Activated T-helper 2 cell treated with anti-CD3 and anti-CD28 coated beads, Interferon-gamma antibody, Interleukin-2, Interleukin-4, amounts not matched to agents 10 μg/mL and 5 μg/mL and 100 μg/mL, durations not matched to agents 14 hours and 24 hours and 36 hours (primary cell): ENCODE measurements at places on chromosomes 5 and 9. TPM values are rescaled to one million over a fixed set of nuclear protein-coding genes. Genes with fewer than 3 reads are reported as not detected.

- H3K27me3 ChIP-seq: no peaks in the 10 kb centered on the region
- H3K4me1 ChIP-seq: peaks cover 31% of the 10 kb centered on the region
- no peak overlapping the region for H3K27ac ChIP-seq
- peaks cover 19% of the 10 kb centered on the region for H3K36me3 ChIP-seq
- H3K4me3 ChIP-seq: no peak overlapping the region
- no peak for DNase-seq
These were observed 9.2 kb downstream of the SNX18 start for GRCh38 chr5:54526604-54527288.

Gene ADCY2
- not detected in 2 replicates for total RNA-seq

- peaks cover 12% of the 10 kb centered on the region for H3K27me3 ChIP-seq
- H3K36me3 ChIP-seq: no peaks in the 10 kb centered on the region
- H3K4me3 ChIP-seq: no peak overlapping the region
These were observed 160.1 kb upstream of the SPRY4 start for GRCh38 chr5:142484821-142485387.

GRCh38 chr9:89363921-89364665, 45.8 kb downstream of the SECISBP2 start:
- peaks cover 3% of the 10 kb centered on the region for H3K4me1 ChIP-seq
- H3K4me3 ChIP-seq: no peak overlapping the region
- H3K27ac ChIP-seq: no peak overlapping the region
- H3K36me3 ChIP-seq: peaks cover 37% of the 10 kb centered on the region
- H3K27me3 ChIP-seq: no peaks in the 10 kb centered on the region

Gene LURAP1L
- not detected in 2 replicates for total RNA-seq

GRCh38 chr5:60829490-60830266, 14.4 kb downstream of the ELOVL7 start:
- H3K27me3 ChIP-seq: peaks cover 3% of the 10 kb centered on the region
- no peaks in the 10 kb centered on the region for H3K36me3 ChIP-seq
- no peak for DNase-seq

Gene PCYOX1L
- total RNA-seq: 16.6 and 17.8 TPM in 2 replicates

GRCh38 chr5:152403046-152403445, 2.0 kb downstream of the NMUR2 start:
- H3K4me1 ChIP-seq: peaks cover under 1% of the 10 kb centered on the region
- no peak for DNase-seq
- no peaks in the 10 kb centered on the region for H3K27me3 ChIP-seq

Gene TMEM215
- not detected in 2 replicates for total RNA-seq

Gene GARIN3
- 0.23 and 0.30 TPM in 2 replicates for total RNA-seq

Gene C1QTNF2
- total RNA-seq: not detected in 2 replicates

DNA sequence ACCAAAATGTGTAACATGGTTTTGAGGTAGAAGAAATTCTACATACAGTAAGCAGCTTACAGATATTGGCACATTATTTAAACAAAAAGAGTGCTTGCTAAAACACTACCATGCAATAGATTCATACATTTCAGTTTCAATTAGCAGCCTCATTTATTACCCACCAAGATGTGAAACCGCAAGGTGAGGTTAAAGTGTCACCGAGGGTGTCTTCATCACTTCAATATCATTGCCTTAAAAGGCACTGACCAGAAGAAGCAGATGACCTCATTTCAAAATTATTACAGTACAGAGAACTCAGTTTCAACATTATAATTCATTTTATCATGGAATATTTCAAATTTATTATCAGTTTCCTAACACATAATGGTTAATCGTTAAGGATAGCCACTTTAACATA, 302.2 kb downstream of the ISL1 start:
- DNase-seq: no peak
- H3K4me1 ChIP-seq: no peaks in the 10 kb centered on the region
- H3K27me3 ChIP-seq: no peaks in the 10 kb centered on the region
- H3K36me3 ChIP-seq: no peaks in the 10 kb centered on the region
- no peak overlapping the region for H3K4me3 ChIP-seq

DNA sequence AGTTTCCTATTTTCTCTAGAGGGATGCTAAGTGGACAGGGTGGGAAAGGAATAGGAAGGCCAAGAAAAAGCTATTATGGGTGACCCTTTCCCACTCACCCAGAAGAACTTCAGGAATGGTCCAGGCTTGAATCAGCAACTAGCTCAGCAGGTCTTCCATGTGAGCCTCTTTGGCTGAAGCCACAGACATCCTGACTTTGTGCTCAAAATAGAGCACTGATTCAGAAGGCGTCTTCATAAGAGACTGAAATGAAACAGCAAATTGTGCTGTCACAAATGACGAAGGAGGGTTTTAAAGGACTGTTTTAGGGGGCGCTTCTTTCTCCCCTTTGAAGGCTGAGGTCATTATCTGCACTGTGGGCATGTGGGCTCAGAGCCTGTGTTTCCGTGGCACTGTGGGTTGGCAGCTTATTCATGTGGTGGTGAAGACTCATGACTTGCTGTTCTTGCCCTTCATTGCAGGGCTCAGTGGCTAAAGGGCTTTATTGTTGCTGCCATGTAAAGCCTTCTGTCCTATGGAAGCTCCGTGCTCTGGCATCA, 65.8 kb upstream of the NFIL3 start:
- H3K4me1 ChIP-seq: no peaks in the 10 kb centered on the region
- DNase-seq: no peak
- H3K27ac ChIP-seq: no peak overlapping the region
- H3K27me3 ChIP-seq: peaks cover 38% of the 10 kb centered on the region
- H3K4me3 ChIP-seq: no peak overlapping the region
- H3K36me3 ChIP-seq: no peaks in the 10 kb centered on the region

- H3K27ac ChIP-seq: no peak overlapping the region
- H3K4me1 ChIP-seq: peaks cover 19% of the 10 kb centered on the region
- peaks cover 68% of the 10 kb centered on the region for H3K27me3 ChIP-seq
- no peak for DNase-seq
- H3K36me3 ChIP-seq: no peaks in the 10 kb centered on the region
These were observed 2.3 kb downstream of the EFNA5 start for GRCh38 chr5:107668154-107669095.

- H3K27ac ChIP-seq: no peak overlapping the region
- no peak overlapping the region for H3K4me3 ChIP-seq
- no peaks in the 10 kb centered on the region for H3K27me3 ChIP-seq
- H3K36me3 ChIP-seq: no peaks in the 10 kb centered on the region
These were observed 150.6 kb downstream of the PRR16 start for GRCh38 chr5:120614531-120615180.

DNA sequence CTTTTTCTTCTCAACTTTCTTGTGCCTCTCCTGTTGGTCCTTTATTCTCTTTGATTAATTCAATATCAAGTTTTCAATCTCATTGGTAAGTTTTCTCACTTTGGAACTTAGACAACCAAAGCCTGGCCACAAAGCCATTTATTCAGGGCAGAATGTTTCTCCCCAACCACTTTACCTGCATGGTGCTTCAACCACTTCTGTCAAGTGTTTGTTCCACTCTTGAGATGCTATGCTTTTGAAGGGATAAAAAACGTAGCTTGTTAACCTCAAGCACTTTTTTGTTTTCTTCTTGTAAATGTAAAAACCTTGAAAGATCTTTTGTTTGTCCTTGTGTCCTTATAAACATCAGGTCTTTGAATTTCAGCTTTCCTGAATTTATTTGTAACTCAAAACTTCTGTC, 966.7 kb downstream of the MAT2B start:
- no peak overlapping the region for H3K27ac ChIP-seq
- no peak for DNase-seq
- no peaks in the 10 kb centered on the region for H3K4me1 ChIP-seq
- no peak overlapping the region for H3K4me3 ChIP-seq
- H3K27me3 ChIP-seq: no peaks in the 10 kb centered on the region
- H3K36me3 ChIP-seq: no peaks in the 10 kb centered on the region

Gene SHC3
- total RNA-seq: not detected in 2 replicates

Gene COL23A1
- total RNA-seq: not detected in 2 replicates

- H3K4me3 ChIP-seq: no peak overlapping the region
- no peaks in the 10 kb centered on the region for H3K4me1 ChIP-seq
- no peak overlapping the region for H3K27ac ChIP-seq
- peaks cover 5% of the 10 kb centered on the region for H3K27me3 ChIP-seq
These were observed 10.9 kb upstream of the SHROOM1 start for GRCh38 chr5:132841305-132841704.

DNA sequence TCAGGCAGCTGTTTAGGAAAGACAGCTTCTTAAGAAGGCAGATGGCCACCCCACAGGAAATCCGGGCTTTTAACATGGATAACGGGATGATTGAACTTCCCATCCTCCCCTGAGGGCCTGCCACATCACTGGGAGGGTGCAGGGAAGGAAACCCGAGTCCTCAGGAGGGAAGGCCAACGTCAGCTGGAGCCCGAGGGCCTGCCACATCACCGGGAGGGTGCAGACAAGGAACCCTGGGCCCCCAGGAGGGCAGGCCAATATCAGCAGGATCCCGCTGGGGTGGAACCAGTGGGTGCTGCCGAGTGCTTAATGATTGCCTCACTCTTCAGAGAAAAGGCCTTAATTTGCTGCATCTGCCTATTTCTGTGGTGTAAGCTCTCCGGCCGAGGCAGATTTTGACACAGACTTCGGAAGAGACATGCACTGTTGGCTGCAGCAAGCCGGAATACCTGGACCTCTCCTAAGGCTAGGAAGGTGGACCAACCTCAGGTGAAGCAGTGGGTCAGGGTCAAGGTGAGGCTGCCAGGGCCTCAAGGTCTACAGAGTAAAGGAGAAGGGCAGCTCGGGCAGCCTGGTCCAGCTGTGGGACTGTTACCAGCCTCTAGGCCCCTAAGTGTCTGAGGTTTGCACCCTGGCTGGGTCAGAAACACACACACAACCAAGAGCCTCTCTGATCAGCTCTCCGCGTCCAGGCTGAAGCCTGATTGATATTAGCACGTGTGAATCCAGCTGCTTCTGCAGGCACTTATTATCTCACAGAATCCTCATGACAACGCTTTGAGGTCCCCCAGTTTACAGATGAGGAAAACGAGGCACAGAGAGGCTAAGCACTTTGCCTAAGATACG, 14.8 kb upstream of the COL5A1 start:
- H3K4me3 ChIP-seq: no peak overlapping the region
- H3K27me3 ChIP-seq: no peaks in the 10 kb centered on the region
- no peak overlapping the region for H3K27ac ChIP-seq
